Psoas muscle (tissue), 8 donors: ENCODE measurements at places on chromosomes 2 and 18. TPM values are rescaled to one million over a fixed set of nuclear protein-coding genes. Genes with fewer than 3 reads are reported as not detected.

GRCh38 chr2:217282531-217282930, 422.7 kb upstream of the TNP1 start:
- no peak overlapping the region for H3K4me3 ChIP-seq
- H3K27me3 ChIP-seq, result no peaks in the 10 kb centered on the region
- H3K27ac ChIP-seq, result no peak overlapping the region
- no peak for DNase-seq

- no peaks in the 10 kb centered on the region for H3K36me3 ChIP-seq
- no peak overlapping the region for H3K27ac ChIP-seq
Observed at GRCh38 chr18:35282353-35282752, 7.7 kb downstream of the ZSCAN30 start.

DNA sequence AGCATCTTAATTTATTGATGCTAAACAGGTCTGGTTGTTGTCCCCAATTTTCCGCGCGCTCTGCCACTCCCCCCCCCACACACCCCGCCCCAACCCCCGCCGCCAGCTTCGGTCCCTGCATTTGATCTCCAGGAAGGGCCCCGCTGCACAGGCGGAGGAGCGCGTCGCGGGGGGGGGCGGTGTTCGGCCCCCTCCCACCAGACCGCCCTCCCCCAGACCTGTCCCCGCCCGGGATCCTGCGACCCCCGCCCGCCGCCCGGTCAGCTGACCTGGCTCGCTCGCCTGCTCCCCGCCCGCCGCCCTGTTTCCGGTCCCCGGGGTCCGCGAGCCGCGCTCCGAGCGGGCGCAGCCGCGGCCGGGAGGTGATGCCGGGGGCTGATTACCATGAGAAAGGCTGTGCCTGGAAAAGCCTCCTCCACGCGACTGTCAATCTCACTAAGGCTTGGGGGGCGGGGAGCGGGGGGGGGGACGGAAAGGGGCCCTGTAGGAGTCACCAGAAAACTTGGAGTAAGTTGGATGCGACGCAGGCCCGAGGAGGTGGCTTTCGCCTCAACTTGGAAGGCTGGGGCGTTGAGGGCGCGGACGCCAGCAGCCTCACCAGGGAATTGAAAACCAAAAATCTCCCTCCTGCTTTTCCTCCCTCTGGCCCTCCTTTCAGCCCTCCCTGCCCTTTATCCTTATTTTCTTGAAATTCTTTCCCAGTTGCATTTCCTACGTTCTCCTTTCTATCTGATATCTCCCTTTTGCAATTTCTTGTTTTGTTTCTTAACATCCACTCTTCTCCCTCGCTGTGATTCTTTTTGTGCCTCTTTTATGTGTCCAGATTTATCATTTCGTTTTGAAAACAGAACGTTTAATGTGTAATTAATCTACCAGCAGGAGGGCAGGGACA, 4.4 kb upstream of the ZEB2 start:
- peak overlapping the region; percentile 89 for H3K4me3 ChIP-seq
- H3K27ac ChIP-seq, result peak overlapping the region; percentile 66
- H3K27me3 ChIP-seq, result no peaks in the 10 kb centered on the region
- no peaks in the 10 kb centered on the region for H3K36me3 ChIP-seq
- peaks cover 16% of the 10 kb centered on the region for H3K4me1 ChIP-seq
- DNase-seq, result peak; percentile 53

The PLGLB1 gene
- total RNA-seq, result 1.4 TPM

DNA sequence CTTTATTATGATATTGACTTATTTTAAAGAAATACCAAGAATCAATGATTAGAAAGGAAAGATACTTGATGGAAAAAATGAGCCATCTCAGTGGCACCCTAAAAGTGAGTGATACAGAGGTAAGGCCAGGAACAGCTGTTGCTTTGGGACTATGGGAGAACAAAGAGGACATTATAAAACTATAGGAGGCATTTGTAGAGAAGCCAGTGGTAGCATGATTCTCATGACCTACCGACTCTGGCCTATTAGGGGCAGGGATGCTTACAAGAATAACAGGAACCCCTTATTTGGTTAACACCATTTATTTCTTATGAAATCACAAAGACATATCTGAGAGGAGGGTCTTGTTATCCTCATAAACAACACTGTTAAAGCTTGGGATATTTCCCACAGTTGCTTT, 162.2 kb downstream of the RIT2 start:
- H3K4me1 ChIP-seq, result no peaks in the 10 kb centered on the region
- H3K27ac ChIP-seq, result no peak overlapping the region
- H3K4me3 ChIP-seq, result no peak overlapping the region
- H3K36me3 ChIP-seq, result no peaks in the 10 kb centered on the region

- no peak overlapping the region for H3K4me3 ChIP-seq
- no peaks in the 10 kb centered on the region for H3K4me1 ChIP-seq
Observed at GRCh38 chr2:88874063-88874657, 182.7 kb downstream of the RPIA start.

The MC4R gene
- total RNA-seq, result not detected

GRCh38 chr2:231392431-231393148, 2.9 kb upstream of the B3GNT7 start:
- H3K4me3 ChIP-seq, result no peak overlapping the region
- no peaks in the 10 kb centered on the region for H3K36me3 ChIP-seq
- H3K4me1 ChIP-seq, result no peaks in the 10 kb centered on the region
- peaks cover 14% of the 10 kb centered on the region for H3K27me3 ChIP-seq
- no peak overlapping the region for H3K27ac ChIP-seq

The NEU2 gene
- total RNA-seq, result not detected

DNA sequence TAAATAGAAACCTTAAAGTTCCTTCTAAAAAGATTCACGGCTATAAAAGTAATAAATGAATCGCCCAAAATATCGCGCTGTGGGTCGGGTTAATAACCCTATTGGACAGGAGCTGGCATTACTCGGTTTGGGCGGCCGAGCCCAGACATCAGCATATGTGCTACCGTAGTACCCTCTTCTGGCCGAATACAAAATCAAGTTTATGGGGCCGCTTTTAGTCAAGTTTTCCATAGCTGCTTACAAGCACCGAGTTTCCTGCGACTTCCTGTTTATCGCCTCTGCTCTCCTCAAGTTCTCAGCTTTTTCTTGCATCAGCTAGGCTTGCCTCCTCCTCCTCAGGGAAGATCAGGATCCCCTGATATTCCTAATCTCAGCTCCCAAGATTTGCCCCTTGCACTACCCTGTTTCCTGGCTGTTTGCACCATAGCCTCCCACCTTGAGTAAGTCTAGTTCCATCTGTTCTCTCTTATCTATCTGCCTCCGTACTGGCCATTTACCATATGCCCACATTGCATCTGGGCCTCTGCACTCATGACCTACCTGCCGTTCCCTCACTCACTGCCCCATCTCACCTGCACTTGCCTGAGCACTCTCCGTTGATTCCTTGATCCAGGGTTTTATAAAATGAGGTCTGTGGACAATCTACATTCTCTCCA, 56.1 kb downstream of the SLC35F5 start:
- DNase-seq, result no peak
- no peaks in the 10 kb centered on the region for H3K4me1 ChIP-seq
- H3K27ac ChIP-seq, result no peak overlapping the region
- H3K4me3 ChIP-seq, result no peak overlapping the region

GRCh38 chr2:75592030-75592429, 31.3 kb upstream of the EVA1A start:
- H3K4me1 ChIP-seq, result no peaks in the 10 kb centered on the region
- DNase-seq, result no peak
- no peak overlapping the region for H3K27ac ChIP-seq
- H3K4me3 ChIP-seq, result no peak overlapping the region
- no peaks in the 10 kb centered on the region for H3K36me3 ChIP-seq

The CHRNG gene
- 94.1 TPM for total RNA-seq

DNA sequence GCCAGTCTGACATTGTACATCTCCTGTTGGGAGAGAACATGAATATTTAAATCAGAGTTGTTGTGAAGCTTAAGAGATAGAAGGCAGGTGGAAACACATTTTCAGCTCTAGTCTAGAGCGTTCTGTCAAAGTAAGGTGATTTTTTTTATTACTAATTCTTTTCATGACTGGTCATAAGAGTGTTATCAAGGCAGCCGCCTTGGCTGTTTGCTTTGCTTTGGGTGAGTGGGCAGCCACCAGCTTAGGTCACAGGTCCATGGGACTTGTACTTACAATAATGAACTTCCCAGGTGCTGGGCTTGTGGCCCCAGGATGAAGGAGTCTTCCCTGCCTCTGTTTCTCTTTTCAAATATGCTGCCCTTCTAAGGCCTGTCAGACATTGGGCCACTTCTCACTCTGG, 256.3 kb downstream of the SRBD1 start:
- no peak overlapping the region for H3K4me3 ChIP-seq
- H3K36me3 ChIP-seq, result no peaks in the 10 kb centered on the region
- H3K27me3 ChIP-seq, result no peaks in the 10 kb centered on the region
- H3K27ac ChIP-seq, result no peak overlapping the region

- peak overlapping the region; percentile 75 for H3K4me3 ChIP-seq
- H3K36me3 ChIP-seq, result no peaks in the 10 kb centered on the region
- peaks cover 4% of the 10 kb centered on the region for H3K4me1 ChIP-seq
- DNase-seq, result no peak
- no peaks in the 10 kb centered on the region for H3K27me3 ChIP-seq
Observed at GRCh38 chr2:26300234-26300925, 45.6 kb upstream of the SELENOI start.

The FIGN gene
- total RNA-seq, result 1.2 TPM

The MYO7B gene
- total RNA-seq, result 0.55 TPM

DNA sequence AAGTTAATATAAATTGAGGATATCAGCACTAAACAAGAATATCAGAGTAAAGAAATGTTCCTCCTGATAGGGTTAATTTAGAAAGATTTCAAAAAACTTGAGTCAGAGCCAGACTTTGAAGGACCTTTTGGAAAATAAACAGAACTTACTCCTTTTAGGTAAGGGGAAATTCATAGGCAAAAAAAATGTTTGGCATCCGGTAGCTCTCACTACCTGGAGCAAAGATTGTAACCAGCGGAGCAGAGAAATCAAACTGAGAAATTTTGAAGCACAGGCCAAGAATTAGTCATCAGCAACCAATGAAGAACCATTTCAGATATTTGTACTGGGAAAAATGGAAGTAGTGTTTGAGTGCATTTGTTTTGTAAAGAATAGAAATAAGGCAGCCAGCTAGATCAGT, 113.0 kb downstream of the ICA1L start:
- H3K4me1 ChIP-seq, result no peaks in the 10 kb centered on the region
- no peak overlapping the region for H3K27ac ChIP-seq
- DNase-seq, result no peak
- peaks cover 38% of the 10 kb centered on the region for H3K36me3 ChIP-seq

DNA sequence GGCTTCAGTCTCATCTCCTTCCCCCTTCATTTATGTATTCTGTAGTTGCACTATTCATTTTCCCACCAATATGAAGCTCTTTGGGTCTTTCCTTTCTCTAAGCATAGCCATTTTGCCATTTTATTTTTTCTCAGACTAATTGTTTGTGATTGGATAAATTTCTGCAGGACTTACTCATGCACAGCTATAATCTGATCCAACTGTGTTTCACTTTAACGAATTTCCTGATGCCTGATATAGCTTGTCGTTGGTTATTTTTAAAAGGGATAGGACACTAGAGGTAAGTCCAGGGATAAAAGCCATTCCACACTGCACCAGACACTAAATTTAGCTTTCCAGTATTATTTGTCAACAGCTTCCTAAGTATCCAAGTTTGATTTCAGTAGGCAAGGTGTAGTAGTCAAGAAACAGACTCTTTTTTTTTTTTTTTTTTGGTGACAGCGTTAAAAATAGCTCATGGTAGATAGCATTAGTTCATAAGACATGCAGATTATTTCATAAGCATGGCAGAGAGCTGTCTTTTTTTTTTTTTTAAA, 17.4 kb downstream of the ASB18 start:
- peak overlapping the region; percentile 76 for H3K27ac ChIP-seq
- DNase-seq, result no peak
- no peaks in the 10 kb centered on the region for H3K36me3 ChIP-seq
- no peak overlapping the region for H3K4me3 ChIP-seq
- H3K4me1 ChIP-seq, result peaks cover 35% of the 10 kb centered on the region
- H3K27me3 ChIP-seq, result no peaks in the 10 kb centered on the region

The OTOS gene
- total RNA-seq, result not detected

The REG3A gene
- total RNA-seq, result not detected

- H3K27ac ChIP-seq, result no peak overlapping the region
- no peaks in the 10 kb centered on the region for H3K27me3 ChIP-seq
- DNase-seq, result no peak
Observed at GRCh38 chr2:53826030-53826410, 33.7 kb downstream of the GPR75 start.

DNA sequence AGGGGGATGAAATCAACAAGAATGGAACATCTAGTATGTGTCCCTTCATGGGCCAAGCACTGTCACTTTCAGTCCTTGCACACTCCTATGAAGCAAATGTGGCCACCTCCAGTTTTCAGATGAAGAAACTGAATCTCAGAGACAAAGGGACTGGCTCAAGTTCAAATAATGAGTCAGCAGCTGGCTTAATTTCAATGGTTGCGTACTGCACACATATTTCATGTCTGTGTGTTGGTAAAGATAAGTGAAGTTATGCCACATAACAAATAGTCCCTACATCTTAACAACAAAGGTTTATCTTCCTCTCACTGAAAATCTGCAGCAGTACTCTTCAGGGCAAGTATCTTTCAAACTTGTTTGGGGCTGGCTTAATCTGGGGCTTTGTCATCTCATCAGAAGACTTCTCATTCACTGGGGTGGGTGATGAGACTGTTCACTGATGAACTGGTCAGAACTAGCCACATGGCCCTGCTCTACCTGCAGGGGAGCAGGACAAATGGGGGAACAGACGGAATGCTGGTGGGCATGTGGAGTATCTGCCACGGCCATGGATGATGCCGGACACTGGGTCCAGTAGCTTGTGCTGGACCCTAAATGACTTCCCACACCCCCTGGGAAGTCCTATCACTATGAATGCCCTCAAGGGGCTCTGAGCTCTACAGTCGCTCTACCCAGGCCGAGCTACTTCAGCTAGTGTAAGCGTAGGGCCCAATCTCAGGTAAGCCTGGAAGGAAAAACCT, 263.2 kb downstream of the CYP26B1 start:
- H3K4me3 ChIP-seq, result no peak overlapping the region
- no peak for DNase-seq
- no peaks in the 10 kb centered on the region for H3K27me3 ChIP-seq
- no peaks in the 10 kb centered on the region for H3K36me3 ChIP-seq

The MLPH gene
- total RNA-seq, result 0.91 TPM

DNA sequence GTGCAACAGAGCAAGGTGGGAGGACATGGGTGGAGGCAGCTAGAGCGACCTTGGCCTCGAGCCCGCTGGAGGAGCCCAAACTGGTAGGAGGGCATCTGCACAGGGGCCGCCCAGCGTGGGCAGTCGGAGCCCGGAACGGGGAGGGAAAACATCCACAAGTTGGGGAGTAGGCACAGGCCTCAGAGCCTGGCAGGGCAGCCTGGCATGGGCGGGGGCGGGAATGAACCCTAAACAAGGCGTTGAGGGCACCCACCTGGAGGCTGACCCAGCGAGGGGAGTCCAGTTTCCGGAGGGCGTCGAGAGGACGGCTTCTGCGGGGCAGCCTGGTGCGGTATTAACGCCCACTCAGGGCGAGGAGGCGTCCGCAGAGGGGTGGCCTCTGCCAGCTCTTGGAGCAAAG, 129.9 kb downstream of the L3MBTL4 start:
- no peak for DNase-seq
- H3K4me1 ChIP-seq, result no peaks in the 10 kb centered on the region
- no peak overlapping the region for H3K27ac ChIP-seq
- H3K27me3 ChIP-seq, result no peaks in the 10 kb centered on the region
- H3K36me3 ChIP-seq, result no peaks in the 10 kb centered on the region
